ENCODE measurements at places on chromosomes 2 and 18. TPM values are rescaled to one million over a fixed set of nuclear protein-coding genes. Genes with fewer than 3 reads are reported as not detected.

Gene FOXI3
- 0.69 TPM for total RNA-seq

Gene ZC3H6
- 6.8 TPM for total RNA-seq

Gene GRP
- total RNA-seq: not detected

Gene FOXD4L1
- total RNA-seq: not detected

Gene CFC1
- total RNA-seq: 1.2 TPM

Gene UPP2
- total RNA-seq: not detected

Gene GYPC
- 154 TPM for total RNA-seq

Gene HOXD10
- not detected for total RNA-seq

Gene CDH20
- not detected for total RNA-seq

Gene HTR2B
- total RNA-seq: 0.80 TPM
